ENCODE measurements at places on chromosomes 1 and 21.

DNA sequence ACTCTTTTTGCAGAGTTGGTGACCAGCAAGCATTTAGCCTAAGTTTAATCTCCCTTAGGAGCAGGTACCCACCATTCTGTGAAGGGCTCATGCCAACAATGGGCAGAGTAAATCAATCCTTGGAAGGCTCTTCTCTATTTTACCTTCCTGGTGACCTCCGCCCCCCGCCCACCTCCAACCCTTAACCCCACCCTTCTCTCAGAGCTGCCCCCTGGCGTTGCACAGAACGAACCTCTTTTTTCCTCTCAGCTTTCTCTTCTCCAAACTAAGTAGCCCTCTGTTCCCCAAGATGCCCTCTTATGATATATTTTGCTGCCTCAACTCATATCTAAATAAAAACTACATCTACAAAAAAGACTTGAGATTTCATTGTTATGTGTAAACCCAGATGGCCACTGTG is 186.8 kb downstream of the SEC16B start:
- no peak for DNase-seq

DNA sequence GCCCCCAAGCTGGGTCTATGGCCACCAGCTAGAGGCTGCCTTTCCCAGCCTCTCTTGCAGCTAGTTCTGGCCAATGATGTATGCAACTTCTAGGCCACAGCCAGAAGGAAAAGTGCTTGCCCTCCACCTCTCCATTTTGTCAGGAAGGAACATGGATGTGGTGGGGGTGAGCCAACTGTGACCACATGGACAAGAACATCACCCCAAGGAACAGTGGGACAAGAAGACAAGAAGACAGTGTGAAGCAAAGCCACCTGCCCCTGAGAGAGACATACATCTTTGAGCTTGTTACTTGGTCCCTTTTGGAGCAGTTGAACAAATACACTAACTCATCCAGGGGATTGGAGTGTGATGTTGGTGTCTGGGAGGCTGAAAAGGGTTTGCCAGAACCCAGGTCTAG is 105.8 kb upstream of the EDN2 start:
- DNase-seq, result no peak

DNA sequence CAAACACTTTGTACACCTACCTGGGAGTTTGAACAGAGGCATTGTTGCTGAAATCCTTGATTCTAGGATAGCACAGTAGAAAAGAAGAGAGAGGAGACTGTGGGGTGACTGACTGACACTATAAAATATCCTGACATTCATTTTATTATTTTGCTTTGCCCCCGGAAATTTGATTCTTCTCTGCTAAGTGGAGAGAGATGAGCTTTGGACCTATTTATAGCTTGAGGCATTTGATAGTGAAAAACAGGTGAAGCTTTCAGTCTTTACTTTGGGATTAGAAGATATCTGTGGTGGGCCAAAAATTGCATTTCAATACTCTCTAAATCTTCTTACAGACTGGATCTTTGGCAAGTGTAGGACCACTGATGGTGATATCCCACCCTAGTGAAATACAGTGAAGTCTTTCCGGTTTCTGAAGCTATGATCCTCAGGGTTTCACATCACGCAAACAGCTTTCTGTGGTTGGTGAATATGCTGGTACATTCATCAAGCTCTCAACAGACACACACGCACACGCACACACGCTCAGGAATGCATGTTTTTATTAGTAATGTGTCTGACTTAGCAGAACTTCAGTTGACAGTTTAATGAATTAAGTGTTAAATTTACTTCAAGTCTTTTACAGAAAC is at the start of gene AMPD1:
Gene AMPD1 (minus strand): TSS at position 117 of the 629 bp plus-strand sequence. CDS start 75 bp downstream, at position 42.
- no peak for DNase-seq

DNA sequence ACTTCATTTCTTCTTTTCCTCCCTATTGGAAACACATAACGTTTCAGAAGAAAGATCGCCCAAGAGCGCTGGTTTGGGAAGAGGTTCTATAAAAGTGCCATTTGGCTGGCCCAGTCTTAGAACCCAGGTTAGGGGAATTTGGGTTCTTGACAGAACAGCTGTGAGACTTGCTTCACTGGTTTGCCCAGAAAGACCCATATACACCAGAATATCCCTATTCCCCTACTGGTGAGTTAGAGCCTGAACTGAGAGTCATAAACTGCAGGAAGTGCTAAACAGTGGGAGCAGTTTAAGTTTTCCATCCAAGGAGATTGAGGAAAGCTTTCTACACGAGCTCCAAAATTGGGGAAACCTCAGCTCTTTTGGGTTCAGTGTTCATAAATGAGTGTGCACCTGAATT is 275.2 kb downstream of the VAV3 start:
- no peak for DNase-seq

GRCh38 chr21:45634511-45635183 is 8.9 kb upstream of the PCBP3 start:
- no peak for DNase-seq

- no peak for DNase-seq
These were observed 863 bp downstream of the FH start for GRCh38 chr1:241518476-241519307.

GRCh38 chr21:46168238-46168637 is 12.9 kb upstream of the FTCD start:
- no peak for DNase-seq

DNA sequence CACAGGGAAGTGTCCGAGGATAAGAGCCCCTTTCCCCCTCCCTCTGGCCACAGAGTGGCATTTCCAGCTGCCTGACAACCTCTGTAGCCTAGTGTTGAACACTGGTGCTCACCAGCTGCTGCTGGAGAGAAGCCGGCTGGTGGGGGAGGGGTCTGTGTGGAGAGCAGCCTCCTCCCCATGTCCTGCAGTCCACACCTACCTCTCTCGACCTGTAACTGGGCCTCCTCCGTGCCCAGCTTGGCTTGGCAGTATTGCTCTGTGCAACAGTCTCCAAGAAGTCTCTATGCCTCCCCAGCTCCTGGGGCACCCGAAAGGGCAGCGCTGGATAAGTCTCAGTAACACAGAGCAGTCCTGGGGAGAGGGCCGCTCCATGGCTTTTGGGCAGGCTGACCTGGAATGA is 17.0 kb downstream of the PAPPA2 start:
- no peak for DNase-seq

- DNase-seq, result no peak
These were observed 63.3 kb upstream of the ZC3H11B start for GRCh38 chr1:219676012-219676765.

DNA sequence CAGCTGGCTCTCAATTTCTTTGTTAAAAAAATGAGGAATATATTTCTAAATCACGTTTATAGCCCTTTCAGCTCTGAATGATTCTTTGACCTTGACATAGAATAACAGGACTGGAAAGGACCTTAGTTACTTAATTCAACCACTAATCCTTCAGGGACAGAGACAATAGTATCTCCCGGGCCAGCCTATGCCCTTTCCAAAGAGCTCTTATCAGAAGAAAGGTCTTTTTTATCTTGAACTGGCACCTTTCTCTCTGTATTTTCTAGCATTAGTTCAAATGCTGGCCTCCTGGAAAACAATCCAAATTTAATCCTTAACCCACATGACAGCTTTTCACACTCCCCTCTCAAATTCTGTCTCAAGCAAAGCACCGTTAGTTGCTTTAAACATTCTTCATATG is 44.8 kb upstream of the FBXO28 start:
- no peak for DNase-seq

- DNase-seq, result no peak
These were observed 207.3 kb downstream of the NRIP1 start for GRCh38 chr21:14857529-14857928.

GRCh38 chr1:163570071-163570470 is 248.3 kb downstream of the NUF2 start:
- DNase-seq, result no peak

- DNase-seq, result no peak
These were observed 47.4 kb downstream of the OLIG1 start for GRCh38 chr21:33117101-33117888.

- DNase-seq, result no peak
These were observed 136.2 kb downstream of the ZC3H11B start for GRCh38 chr1:219476716-219477115.

DNA sequence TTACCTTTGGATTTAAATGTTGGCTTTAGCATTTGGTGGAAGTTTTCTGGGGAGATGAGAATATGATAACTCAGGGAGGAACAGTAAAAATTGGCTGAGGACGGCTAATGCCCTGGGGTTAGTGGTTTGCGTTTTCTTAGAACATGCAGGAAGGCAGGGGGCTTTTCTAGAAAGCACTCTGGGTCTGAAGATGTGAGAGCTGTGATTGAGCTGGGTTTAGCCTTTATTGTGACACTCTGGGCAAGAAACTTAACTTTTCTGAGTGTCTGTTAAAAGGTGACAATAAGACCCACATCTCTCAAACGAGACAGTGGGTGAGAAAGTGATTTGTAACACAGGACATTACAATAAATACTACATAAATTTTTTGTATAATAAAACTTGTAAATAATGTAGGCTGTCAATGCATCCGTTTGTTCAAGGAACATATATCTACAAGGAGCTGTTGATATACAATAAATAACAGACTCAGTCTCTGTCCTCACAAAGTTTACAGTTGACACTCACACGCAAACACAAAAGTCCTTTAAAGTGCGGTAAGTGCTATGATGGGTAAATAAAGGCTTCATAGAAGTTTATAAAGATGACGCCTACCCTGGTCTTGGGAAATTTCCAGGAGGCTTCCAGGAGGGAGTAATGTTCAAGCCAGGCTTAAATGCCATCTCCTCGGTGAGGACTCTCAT is 49.5 kb upstream of the MRPS6 start:
- DNase-seq, result no peak

GRCh38 chr1:12142141-12142823 is 24.5 kb upstream of the TNFRSF1B start:
- no peak for DNase-seq

DNA sequence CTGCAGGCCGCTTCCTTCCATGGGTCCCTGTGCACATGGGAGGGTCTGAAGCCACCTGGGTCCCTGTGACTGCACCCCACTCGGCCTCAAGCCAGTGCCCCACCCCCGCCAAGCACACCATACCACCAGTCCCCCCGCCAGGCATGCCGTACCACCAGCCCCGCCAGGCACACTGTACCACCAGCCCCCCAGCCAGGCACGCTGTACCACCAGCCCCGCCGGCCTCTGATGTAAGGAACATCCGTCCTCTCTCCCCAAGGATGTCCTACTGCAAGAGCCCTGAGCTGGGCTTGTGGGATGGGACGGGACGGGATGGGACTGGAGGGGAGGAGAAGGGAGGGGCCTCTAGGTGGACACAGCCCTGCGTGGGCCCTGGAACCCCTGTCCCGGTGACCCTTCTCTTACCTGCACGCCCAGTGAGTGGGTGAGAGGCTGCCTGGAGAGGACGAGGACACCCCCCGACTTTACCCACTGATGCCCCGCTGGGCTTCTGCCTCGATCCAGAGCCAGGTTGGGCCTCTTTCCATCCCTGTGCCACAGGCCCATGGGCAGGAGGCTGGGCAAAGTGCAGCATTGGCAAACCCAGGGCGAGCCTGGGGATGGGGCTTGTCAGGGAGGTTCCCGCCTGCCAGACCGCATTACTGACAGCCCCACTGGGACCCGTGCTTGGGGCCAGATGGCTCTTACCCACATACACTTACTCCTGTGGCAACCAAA is 40.8 kb upstream of the COL6A1 start:
- DNase-seq, result no peak

DNA sequence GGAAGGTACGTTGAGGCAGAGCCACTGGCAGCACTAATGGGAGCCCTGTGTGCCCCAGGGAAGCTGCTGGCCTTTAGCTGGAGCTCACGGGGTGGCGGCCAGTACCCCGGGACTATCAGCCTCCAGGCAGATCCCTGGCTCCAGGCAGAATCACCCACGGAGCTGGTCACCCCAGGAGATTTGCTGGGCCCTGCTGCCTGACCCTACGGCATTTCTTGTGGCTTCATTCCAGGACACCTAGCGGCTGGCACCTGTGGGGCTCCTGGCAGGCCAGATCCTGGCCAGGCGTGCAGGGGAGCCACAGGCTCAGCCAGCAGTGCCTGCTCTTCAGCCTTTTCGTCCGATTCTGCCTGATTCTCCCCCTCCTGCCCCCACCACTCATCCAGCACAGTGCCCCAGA is 7.1 kb downstream of the PADI1 start:
- DNase-seq, result no peak

DNA sequence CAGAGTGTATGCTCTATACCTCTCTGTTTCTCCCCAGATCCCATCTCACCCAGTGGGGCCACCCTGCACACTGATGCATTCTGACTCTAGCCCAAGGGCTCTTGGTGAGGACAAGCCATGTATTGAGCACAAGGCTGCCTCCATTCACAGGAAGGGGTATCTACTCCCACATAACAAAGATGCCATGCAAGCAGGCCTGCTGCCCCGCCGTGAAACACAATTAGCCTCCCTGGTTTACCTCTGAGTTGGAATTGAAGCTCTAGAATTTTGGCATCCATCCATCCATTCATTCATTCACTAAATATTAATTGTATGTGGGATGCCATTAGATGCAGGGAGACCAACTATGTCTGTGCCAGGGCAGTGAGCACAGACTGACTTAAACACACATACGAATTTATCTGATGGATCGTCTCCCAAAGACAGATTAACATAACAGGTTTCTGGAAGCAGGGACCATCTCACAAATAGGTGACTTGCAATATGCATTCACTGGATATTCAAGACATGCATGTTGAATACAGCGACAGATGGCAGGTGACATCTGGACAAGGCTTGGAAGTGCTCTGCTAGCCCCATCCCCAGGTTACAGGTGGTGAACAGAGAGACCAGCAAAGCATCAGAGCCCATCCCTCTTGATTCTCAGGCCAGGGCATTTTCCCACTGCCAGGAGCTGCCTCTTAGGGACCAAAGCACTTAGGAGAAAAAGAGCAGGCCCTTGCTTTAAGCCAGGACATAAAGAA is 34.3 kb downstream of the TRABD2B start:
- no peak for DNase-seq

DNA sequence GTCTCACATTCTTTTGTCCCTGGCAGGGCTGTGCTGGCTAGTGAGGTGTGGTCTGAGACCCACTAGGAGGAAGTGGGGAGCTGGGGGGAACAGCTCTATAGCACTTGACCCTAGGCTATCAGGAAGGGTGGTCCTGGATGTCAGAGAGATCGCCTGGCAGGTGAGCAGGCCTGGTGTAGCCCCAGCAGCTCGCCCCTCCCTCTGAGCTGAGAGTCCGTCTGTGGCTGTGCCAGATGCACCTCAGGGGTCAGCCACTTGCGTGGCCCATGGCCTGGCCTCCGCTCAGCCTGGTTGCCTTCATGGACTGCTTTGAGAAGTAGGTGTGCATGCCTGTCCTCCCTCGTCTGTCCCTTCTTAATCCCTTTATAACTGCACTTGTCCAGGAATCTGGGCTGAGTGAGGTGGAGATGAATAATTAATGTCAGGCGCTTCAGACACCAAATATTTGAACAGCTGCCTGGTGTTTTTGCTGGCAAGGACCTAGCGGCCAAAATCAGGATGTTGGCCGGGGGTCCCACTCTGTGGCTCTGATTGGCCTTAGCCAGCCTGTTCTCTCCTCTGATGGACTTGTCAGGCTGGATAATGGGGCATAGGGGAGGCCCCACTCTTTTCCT is 30.5 kb downstream of the TMEM53 start:
- DNase-seq, result no peak

- no peak for DNase-seq
These were observed 149.5 kb downstream of the TTLL7 start for GRCh38 chr1:83849191-83850061.

GRCh38 chr1:247401310-247402119 is 14.5 kb upstream of the NLRP3 start:
- no peak for DNase-seq
